ENCODE measurements at places on chromosomes 6 and 20.

- DNase-seq = no peak
Observed at GRCh38 chr6:31502586-31502985, 4.6 kb downstream of the MICB start.

- no peak for DNase-seq
Observed at GRCh38 chr6:9205645-9206044, 770.3 kb upstream of the SLC35B3 start.

DNA sequence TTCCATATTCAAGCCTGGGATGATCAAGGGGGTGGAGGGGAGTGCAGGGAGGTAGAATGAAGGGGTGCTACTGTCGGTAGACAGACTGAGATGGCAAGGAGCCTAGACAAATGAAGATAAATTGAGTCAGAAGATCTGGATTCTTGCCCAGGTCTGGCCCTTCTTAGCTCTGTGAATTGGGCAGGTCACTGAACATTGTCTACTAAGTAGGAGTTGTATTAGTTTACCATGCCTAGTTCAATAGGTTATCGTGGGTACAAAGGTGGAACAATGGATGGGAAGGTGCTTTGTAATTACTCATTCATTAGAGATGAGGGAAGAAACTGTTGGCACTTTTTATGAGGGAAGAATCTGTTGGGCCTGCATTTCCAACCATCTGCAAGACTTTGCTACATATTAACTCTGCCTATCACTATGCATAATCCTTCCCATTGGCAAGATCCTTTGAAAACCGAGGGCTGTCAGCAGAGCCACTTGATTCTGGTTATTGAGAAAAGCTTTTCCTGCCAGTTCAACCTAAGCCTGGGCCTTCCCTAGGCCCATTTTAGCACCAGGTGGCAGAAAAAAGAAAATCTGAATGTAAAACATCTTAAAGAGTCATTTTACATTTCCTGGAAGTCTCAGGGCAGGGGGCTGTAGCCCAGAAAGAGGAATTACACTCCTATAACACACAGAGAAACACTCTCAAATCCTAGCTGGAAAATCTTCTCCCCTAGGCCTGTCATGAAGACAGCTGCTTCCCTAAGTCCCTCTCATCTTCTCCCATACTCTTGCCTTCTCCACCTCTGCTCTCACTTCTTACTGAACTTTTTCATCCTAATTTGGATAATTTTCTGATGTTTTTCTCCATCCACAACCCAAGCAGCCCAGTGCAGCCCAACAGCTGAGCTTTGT lies 103.5 kb downstream of the CD24 start:
- no peak for DNase-seq

DNA sequence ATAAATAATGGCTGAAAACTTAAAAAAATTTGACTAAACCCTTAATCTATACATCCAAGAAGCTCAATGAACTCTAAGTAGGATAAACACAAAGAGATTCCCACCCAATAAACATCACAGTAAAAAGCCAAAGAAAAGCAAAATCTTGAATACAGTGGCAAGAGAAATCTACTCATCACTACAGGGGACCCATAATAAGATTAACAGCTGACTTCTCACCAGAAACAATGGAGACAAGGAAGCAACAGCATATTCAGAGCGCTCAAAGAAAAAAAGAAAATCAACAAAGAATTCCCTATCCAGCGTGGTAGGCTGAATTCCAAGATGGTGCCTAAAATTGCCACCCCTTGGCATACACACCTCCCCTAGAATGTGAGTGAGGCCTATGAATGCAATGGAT lies 18.6 kb downstream of the SNX3 start:
- DNase-seq = no peak

DNA sequence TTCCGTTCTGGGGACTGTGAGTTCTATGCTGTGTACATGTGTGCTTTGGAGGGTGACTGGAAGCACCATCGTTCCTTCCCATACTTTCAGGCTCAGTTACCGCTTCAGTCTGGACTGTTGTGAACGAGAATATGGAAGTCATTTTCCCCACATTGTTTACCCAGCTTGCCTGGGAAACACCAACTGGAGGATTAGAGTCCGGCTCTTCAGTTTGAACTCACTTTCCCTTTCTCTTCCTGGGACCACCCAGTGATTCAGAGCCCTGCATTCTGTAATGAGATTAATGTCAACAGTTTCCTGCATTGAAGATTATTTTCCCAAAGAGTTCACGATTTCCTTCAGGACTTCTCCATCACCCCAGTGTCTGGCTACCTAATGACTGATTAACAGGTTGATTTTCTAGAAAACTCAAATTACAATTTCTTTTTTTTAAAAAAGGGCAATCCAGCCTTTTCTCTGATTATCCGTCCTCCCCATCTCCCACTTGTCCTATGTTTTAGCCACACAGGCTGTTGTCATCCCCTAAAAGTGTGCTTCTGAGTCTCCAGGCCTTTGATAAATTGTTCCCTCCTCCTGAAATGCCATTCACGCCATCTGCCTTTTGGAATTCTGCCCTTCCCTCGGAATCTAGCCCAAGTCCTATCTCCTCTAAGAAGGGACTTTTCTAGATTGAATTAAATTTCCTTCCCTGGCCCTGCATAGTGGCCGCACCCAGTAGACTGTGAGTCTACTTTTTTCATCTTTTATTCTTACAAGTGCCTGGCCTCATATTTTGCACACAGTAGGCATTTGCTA lies 3.3 kb upstream of the TAGAP start:
- no peak for DNase-seq

- DNase-seq = no peak
Observed at GRCh38 chr6:158048589-158048988, 66.9 kb downstream of the SYNJ2 start.

DNA sequence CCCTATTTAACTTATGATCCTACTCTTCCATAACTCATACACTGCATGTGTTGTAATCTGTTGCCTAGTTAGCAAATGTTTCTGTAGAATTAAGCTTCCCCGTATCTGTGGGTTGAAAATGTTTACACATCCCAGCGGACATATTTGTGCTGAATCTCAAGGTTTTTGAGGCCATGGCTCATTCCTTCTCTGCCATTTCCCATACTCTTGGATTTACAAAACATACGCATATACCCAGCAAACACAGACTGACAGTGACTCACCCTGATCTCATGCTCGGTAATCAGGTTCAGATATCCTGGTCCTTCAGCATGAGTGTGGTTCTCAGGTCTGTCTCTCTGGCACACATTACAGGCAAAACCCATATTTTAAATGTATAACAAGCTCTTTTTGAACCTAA lies 58.7 kb downstream of the AGPAT4 start:
- DNase-seq = no peak

DNA sequence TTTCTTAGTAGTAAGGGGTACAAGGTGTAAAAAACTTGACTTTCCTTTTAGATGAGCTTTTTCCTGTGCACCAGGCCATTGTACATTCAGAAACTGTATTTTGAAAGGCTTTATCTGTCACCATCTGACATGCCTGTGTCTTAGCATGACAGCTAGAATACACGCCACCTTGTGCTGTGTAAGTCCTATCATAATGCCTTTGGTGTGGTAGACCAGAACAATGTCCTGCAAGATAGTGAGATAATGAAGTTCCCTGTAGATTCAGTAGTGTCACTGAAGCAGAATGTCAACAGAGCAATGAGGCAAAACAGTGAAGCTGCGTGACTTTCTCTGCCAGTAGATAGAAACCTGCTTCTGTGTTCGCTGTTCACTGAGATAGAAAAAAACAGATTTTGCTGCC lies 105.8 kb downstream of the JAG1 start:
- no peak for DNase-seq

GRCh38 chr20:37204056-37204455 lies 24.7 kb upstream of the MROH8 start:
- DNase-seq = no peak

GRCh38 chr6:4936681-4937041 lies 67.2 kb downstream of the RPP40 start:
- no peak for DNase-seq

DNA sequence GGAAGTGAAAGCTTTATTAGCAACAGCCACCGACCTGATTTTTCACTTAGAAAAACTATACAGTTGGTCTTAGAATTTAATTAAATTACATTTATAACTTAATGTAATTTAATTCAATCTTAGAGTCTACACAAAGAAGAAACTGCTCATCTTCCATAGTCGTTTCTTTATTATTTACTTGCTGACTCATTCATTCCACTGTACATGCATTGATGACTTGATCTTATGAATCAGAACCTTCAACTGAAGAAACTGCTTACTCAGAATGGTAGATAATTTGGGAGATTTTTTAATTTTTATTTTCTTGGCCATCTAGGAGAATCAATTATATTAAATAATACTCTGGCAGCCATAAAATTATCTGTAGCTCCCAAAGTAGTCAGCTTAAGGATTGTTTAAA lies 1021.6 kb upstream of the FLRT3 start:
- DNase-seq = no peak

- DNase-seq = no peak
Observed at GRCh38 chr20:37734228-37734985, 40.6 kb downstream of the CTNNBL1 start.
